ENCODE measurements at places on chromosomes 3 and 15. TPM values are rescaled to one million over a fixed set of nuclear protein-coding genes. Genes with fewer than 3 reads are reported as not detected.

Gene GOLGA6B
- total RNA-seq = not detected

Gene SLMAP
- 64.7 TPM for total RNA-seq

Gene DNAH1
- total RNA-seq = 7.7 TPM

Gene ZNF662
- 1.3 TPM for total RNA-seq

Gene IREB2
- 24.1 TPM for total RNA-seq

Gene DNASE1L3
- total RNA-seq = not detected

Gene LRRC34
- total RNA-seq = 6.6 TPM

Gene VILL
- 9.0 TPM for total RNA-seq

Gene SNTN
- total RNA-seq = not detected

Gene XYLB
- 5.5 TPM for total RNA-seq

Gene SPRED1
- total RNA-seq = 28.0 TPM

Gene PTH1R
- not detected for total RNA-seq

Gene EFHB
- total RNA-seq = not detected

Gene PPP2R3A
- total RNA-seq = 26.1 TPM

Gene SI
- total RNA-seq = not detected

Gene PSTPIP1
- total RNA-seq = not detected

Gene NR2F2
- 20.6 TPM for total RNA-seq

Gene MYZAP
- 1.3 TPM for total RNA-seq

Gene LDHAL6B
- total RNA-seq = not detected

Gene PLCH1
- total RNA-seq = 4.6 TPM

Gene GOLGA6A
- not detected for total RNA-seq

Gene CCDC13
- total RNA-seq = 0.57 TPM

Gene AADACL2
- total RNA-seq = not detected

Gene BLOC1S6
- total RNA-seq = 75.2 TPM

Gene KCNAB1
- not detected for total RNA-seq

Gene CD86
- not detected for total RNA-seq

Gene ETV5
- total RNA-seq = 69.6 TPM

Gene CD200R1
- 0.14 TPM for total RNA-seq

Gene MUC4
- total RNA-seq = not detected

Gene EOMES
- not detected for total RNA-seq

Gene CADPS
- 17.3 TPM for total RNA-seq

Data from placental pericyte (primary cell).